ENCODE measurements at places on chromosomes 16 and 17.

DNA sequence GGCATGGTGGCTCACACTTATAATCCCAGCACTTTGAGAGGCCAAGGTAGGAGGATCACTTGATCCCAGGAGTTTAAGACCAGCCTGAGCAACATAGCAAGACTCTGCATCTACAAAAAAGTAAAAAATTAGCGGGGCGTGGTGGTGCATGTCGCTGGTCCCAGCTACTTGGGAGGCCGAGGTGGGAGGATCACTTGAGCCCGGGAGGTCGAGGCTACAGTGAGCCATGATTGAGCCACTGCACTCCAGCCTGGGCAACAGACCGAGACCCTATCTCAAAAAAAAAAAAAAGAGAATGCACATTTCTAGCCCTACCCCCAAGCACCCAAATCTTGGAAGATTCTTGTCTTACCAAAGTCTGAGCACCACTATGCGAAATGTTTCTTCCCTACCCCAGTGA lies 15.6 kb upstream of the RHOT1 start:
- DNase-seq: no peak

DNA sequence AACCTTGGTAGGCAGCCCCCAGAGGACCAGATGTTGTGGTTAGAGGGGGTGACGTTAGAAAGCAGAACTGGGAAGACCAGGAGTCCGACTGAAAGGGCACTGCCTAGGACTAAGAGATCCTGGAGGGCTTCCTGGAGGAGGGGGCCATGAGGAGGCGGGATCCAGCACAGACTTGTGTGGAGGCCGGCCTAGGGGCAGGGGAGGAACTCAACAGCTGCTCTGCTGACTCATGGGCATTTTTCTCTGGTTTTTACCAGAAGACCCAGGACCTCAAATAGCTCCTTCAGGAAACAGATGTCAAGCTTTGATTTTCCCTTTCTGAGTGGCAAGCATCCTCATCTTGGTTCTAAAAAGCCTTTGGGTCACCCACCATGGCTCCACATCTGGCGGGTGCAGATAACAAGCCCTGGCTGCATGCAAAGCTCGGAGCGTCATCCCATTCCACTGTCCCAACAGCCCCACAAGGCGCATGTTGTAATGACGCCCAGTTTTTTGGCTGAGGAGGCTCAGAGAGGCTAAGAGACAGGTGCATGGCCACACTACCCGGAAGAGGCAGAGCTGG lies 29.0 kb downstream of the IL21R start:
- peak; percentile 48 for DNase-seq

DNA sequence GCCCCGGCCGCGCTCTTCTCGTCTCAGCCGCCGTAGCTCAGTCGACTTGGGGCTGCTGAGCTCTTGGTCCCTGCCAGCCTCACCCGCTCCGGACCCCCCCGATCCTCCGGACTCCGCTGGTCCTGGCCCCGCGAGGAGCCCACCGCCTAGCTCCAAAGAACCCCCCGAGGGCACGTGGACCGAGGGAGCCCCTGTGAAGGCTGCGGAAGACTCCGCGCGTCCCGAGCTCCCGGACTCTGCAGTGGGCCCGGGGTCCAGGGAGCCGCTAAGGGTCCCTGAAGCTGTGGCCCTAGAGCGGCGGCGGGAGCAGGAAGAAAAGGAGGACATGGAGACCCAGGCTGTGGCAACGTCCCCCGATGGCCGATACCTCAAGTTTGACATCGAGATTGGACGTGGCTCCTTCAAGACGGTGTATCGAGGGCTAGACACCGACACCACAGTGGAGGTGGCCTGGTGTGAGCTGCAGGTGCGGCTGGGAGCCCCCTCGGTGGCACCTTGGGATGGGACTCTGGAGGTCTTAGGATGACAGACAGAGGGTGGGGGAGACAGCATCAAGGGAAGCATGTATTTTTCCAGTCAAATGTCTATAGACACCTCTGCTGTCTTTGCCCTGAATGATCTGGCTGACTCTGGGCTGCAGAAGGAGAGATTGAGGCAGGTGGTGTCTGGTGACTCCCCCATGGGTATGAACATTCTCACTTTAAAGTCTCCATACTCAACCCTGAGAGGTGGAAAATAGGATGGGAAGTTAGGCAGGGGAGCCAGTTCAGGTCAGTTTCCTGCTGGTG lies 635 bp downstream of the WNK4 start:
- DNase-seq: no peak

- peak; percentile 46 for DNase-seq
Measured at GRCh38 chr16:28494121-28494851, at the start of gene APOBR. Gene APOBR (plus strand): TSS chr16:28494643. CDS start chr16:28494682, 39 bp downstream.

DNA sequence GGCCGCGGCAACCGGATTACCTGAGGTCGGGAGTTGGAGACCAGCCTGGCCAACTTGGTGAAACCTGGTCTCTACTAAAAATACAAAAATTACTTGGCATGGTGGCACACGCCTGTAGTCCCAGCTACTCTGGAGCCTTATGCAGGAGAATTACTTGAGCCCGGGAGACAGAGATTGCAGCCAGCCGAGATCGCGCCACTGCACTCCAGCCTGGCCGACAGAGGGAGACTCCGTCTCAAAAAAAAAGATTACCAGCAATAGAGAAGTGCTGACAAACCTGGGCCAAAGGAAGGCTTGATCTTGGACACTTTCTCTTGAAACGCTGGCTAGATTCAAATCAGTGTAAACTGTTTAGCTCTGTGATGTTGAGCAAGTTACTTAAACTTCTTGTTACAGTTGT lies 4.3 kb downstream of the MT1H start:
- peak; percentile 75 for DNase-seq

Measured in RPMI8226 (cell line).